ENCODE measurements at places on chromosomes 16 and 17.

GRCh38 chr17:69452664-69453260, 38.3 kb downstream of the MAP2K6 start:
- no peak for DNase-seq

- DNase-seq = no peak
These were observed 182.5 kb upstream of the ASIC2 start for GRCh38 chr17:33475594-33475993.

GRCh38 chr17:45675892-45676291, 108.2 kb upstream of the CRHR1 start:
- no peak for DNase-seq

DNA sequence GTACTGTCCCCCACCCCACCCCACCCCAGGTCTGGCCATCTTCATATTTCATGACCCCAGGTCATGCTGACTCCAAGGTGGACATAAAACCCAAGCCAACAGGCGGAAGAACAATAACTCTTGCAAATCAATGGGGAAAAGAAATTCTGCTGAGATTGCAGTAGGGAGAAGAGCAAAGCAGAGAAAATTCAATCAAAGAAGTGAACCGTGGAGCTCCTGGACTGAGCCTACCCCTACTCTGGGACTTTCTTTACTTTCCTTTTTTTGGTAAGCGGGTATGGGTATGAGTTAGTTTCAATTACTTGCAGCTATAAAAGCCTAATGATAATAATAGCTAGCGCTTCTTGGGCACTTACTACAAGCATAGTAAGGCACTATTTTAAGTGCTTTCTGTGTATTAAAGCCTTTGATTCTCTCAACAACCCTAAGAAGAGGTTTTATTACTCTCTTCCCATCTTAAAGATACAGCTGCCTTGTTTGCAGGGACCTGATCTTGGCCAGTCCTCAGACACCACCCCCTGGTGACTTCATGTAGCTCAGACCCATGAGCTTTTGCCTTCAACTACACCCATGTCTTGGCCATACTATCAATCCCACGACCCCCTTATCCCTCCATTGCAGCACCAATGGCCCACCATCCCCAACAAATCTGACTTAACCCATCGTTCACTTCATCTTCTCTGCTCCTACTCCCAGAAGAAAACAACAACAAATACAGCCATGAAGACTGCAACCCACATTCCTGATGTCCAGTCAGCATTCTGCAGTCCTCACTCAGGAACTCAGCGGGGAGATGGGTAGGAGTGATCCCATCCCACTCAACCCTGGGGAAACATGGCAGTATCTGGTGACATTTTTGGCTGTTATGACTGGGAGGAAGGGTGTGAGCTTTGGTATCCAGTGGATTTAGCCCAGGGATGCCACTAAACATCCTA, 4.4 kb downstream of the GGA2 start:
- no peak for DNase-seq

GRCh38 chr17:9306086-9306485, 269.5 kb downstream of the STX8 start:
- no peak for DNase-seq

DNA sequence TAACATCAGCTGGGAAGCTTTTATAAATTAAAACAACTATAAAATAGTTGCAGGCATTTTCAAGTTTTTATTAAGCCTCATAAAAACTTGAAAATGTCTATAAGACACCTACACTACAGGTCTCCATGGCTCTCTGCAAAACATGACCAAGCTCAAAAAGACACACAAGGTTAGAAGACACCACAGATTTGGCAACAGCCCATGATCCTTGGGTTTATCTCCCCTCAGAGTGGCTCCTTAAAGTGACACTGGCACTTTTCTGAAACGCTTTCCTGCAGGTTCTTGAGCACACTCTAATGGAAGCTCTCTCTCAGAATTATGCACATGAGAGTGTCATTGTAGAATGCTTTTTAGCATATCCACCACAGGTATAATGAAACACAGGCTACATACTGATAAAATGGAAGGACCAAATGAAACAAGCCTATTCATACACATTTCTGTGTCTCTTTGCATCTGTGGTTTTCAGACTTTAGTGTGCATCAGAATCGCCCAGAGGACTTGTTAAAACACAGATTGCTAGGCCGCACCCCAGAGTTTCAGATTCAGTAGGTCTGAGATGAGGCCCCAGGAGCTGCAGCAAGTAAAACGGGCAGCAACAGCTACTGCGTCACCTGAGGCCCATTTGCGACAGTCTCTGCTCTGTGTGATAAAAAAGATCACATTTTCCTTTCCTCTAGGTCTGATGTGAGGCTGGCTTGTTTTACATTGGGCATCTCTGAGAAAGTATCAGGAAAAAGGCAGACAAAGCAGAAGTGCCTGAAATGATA, 75.0 kb upstream of the WSB1 start:
- DNase-seq = no peak

Measured in activated CD4-positive, CD25-positive, alpha-beta regulatory T cell treated with anti-CD3 and anti-CD28 coated beads, Interleukin-2, amount 50 U/mL, for 72 hours (primary cell).